ENCODE measurements at places on chromosomes 13 and 19.
A peak's percentile ranks its signal among the peaks of the same experiment; 100 is the strongest.

DNA sequence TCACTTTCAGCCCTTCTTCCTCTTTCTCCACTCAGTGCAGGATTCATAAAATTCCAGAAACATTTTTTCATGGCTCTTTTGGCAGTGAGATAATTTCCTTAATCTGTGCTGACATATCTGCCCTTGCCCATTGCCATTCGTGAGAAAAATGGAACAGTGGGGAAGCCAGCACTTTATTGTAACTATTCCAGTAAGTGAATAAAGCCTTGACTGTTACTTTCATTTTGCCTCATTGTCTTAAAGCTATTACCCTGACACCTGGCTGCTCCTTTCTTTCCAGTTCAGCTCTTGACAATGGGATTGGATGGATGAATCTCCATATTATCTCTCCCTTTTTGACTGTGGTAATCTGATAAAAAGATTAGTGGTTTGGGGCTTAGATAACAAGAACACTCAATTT lies 1068.1 kb upstream of the PCDH20 start:
- no peak for DNase-seq

DNA sequence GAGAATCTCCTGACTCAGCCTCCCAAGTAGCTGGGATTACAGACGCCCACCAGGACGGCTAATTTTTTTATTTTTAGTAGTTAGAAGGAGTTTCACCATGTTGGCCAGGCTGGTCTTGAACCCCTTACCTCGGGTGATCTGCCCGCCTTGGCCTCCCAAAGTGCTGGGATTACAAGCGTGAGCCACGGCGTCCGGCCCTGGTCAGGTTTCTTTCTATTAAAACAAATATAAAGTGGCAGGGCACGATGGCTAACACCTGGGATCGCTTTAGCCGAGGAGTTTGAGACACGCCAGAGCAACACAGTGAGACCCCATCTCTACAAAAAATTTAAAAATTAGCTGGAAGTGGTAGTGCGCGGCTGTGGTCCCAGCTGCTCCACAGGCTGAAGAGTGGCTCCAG lies 1.5 kb upstream of the MED25 start:
- DNase-seq, result no peak

GRCh38 chr19:17835182-17836006 lies 12.4 kb downstream of the JAK3 start:
- no peak for DNase-seq

- no peak for DNase-seq
Measured at GRCh38 chr13:100597253-100597652, 8.7 kb upstream of the GGACT start.

DNA sequence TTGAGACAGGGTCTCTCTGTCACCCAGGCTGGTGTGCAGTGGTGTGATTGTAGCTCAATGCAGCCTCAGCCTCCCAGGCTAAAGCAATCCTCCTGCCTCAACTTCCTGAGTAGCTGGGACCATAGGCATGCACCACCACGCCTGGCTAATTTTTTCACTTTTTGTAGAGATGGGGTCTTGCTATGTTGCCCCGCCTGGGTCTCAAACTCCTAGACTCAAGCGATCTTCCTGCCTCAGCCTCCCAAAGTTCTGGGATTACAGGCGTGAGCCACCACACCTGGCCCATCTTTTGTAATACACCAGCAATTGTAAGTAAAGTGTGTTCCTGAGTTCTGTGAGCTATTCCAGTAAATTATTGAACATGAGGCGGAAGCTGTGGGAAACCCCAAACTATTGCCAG lies 6.7 kb downstream of the PLA2G4C start:
- no peak for DNase-seq

DNA sequence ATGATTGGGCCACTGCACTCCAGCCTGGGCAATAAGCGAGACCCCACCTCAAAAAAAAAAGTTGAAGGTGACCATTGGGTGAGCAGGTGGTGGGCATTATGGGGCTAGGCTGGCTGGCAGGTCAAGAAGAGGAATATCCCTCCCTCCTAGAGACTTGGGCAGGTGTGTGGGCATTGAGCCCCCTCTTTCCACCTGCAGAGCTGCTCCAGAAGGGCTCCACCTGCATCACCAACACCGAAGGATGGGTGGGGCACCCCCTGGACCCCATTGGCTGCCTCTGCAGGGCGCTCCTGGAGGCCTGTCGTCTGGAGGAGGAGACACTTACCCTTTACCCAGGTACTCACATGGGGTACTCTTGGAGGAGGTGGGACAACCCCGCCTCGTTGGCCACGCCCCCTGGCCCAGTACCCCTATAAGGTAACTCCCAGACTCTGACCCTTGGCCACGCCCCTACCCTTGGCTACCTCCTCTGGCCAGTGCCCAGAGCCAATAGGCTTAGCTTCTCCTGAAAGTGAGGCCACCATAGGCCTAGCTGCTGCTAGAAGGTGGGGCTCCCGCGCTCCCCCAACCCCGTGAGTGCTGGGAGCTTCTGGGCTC lies 21.9 kb downstream of the ZSWIM4 start:
- DNase-seq, result no peak

DNA sequence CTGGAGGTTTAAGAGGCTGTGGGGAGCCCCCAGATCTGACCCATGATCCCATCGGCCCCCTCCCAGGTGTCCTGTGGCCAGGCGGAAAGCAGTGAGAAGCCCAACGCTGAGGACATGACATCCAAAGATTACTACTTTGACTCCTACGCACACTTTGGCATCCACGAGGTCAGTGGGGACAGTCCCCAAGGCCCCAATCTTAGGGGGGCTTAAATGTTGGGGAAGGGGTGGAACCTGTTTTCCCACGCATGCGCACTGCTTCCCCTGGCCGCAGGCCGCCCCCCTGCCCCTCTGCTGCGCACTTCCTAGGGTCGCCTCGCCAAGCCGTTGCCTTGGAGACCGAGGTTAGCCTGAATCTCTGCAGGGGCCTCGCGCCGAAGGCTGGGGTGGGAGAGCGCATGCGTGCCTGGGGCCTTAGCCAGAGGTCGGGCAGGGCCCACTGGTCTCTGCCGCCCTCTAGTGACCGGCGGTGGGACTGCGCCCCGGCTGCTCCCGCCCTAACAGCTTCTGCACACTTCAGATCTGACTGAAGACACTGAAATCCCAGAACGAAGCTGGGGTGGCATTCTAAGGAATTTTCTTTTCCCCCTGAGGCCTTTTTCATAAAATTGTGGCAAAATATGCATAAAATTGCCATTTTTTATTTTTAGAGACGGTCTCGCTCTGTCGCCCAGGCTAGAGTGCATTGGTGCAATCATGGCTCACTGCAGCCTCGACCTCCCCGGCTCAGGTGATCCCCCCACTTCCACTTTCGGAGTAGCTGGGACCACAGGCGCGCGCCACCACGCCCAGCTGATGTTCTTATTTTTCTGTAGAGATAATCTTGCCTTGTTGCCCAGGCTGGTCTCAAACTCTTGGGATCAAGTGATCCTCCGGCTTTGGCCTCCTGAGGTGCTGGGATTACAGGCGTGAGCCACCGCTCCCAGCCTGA lies 3.6 kb downstream of the PRMT1 start:
- peak; percentile 95 for DNase-seq

GRCh38 chr13:107124129-107124718 lies 556.3 kb upstream of the ARGLU1 start:
- DNase-seq, result peak; percentile 2

GRCh38 chr19:46132508-46133100 lies 8.1 kb upstream of the IGFL3 start:
- no peak for DNase-seq

DNA sequence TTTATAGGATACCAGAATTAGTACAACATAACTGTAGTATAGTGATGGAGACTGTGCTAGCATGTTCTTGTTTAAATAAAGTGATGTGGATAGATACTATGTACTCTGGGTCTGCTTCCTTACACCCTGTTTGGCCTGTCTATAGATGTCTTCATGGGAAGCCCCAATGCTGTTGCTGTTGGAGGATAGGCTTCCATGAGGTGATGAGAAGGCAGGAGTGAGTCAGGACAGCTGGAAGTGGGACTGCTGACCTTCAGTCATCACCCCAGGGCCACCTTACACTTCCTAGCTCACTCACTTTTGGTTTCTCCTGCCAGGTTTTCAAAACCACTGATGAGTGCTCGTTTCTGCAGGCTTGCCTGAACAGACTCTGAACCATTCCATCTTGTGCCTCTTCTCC lies 4.2 kb downstream of the KCTD4 start:
- DNase-seq, result no peak

GRCh38 chr13:112067871-112068539 lies 1.1 kb downstream of the SOX1 start:
- peak; percentile 9 for DNase-seq

DNA sequence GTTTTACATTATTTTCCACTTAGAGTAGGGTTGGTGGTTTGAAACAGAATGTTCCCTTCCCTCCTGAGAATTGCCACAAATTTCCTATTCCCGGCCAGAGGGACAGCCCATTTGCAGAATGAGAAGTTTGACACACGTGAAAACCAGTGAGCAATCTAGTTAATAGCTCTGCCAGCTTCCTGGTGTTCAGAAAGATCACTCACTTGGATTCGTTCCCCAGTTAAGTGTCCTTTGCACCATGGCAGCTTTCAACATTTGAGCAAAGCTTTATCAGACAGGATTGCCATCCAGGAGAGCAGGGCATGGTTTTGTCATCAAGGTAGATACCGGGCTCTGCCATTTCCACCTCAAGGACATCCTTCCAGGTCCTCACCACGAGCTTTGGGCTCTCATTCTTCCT lies 28.2 kb downstream of the RASL11A start:
- no peak for DNase-seq

- DNase-seq, result no peak
Measured at GRCh38 chr13:74218291-74218690, 84.1 kb upstream of the KLF12 start.

GRCh38 chr19:2394442-2395292 lies 32.7 kb downstream of the TIMM13 start:
- no peak for DNase-seq

- no peak for DNase-seq
Measured at GRCh38 chr13:92188574-92188973, 790.2 kb downstream of the GPC5 start.

- DNase-seq, result peak; percentile 23
Measured at GRCh38 chr13:44726778-44727177, 150.6 kb upstream of the TSC22D1 start.

DNA sequence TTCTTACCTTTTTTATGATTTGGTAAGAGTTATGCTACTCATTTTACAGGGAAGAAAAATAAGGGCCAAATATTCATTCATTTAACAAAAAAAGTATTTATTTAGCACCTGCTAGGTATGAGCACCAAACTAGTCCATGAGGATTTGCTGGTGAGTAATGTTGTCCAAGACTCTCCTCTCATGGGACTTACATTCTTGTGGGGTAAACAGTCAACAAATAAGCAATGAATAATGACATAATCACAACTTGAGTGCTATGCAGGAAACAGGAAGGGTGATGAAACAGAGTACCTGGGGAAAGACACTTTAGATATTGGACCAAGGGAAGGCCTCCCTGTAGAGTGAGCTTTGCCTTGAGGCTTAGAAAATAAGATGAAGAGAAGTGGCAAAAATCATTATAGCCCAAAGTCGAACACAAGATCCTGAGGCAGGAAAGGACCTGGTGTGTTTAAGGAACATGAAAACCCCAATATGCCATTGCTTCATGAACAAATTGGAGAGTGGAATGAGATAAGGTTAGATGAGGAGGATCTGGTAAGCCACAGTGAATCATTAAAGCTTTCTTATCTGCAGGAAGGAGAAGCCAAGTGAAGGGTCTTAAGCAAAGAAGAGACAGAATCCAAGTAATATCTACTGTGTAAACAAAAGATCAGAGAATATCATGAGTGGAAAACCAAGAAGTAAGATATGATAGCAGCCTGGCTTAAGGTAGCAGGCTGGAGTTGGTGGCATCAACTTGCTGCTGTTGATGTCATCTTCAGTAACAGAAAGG lies 294.5 kb upstream of the NBEA start:
- no peak for DNase-seq

All from erythroblast (primary cell).